ENCODE measurements at places on chromosomes 6 and 20.
A peak's percentile ranks its signal among the peaks of the same experiment; 100 is the strongest.

DNA sequence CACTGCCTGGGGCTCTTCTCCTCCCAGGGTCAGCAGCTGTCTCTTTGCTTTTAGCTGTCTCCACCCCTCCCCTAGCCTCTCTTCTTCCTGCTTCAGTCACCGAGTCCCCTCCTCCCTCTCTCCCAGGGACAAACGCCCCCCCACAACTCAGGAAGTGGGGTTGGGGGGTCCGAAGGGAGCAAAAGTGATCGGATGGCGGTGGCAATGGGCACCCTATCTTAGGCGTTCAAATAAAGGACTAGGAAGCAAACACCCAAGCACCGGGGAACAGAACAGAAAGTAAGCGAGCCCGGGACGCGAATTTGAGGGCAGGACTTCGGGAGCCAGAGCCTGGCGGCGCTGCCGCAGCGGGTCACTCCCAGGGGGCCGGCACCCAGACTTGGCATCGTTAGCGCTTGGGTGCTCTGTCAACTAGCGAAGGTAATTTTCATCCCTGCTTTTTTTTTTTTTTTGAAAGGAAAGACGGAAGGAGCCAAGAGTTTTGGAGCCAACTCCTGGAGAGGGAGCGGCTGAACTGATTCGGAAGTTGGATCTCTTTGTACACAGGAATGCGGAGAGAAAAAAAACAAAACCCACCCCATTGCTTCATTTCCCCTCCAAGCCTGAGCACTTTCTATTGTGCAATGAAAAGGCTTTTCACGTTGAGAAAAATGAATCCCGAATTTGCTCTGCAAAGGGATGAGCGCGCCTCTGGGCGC is 815 bp upstream of the ITPR3 start:
- DNase-seq = no peak

- no peak for DNase-seq
Observed at GRCh38 chr6:37279366-37280134, 21.6 kb upstream of the TMEM217 start.

- DNase-seq = no peak
Observed at GRCh38 chr6:97392735-97393134, 109.7 kb upstream of the MMS22L start.

DNA sequence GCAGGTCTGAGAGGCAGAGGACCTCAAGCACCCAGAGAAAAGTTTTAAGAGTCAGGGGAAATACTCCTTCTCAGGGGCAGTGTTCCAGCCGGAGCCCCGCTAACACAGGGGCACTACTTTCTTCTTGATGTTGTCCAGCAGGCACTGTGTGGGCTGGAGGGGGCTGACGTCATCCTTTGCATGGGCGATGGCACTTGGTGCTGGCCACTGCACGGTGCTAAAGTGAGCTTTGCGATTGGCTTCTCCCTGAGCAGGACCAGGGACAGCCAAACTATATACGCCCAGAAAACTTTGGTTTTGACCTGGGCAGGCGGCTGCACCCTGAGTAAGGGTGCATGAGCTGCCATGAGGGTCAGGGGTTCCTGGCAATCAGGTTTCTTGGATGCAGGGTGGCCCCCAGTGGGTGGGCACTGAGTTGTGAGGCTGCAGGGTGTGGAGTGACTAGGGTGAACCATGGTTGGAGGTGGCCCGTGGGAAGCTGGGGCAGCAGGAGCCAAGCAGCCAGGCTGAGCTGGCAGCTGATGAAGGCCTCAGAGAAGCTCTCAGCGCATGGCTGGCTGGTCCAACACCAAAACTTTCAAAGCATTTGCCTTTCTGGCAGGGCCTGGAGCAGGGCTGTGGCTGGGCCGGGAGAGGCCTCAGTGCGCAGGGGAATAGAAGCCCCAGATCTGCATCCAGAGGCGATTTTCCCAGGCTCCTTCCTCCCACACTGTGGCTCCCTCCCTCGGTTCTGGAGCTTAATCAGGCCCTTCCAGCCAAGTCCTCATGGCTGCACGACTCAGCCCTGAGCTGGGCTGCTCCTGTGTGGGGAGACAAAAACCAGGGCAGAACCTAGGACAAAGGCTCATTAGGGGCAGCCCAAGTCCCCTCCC is 18.3 kb downstream of the MRPS18A start:
- DNase-seq = no peak

- DNase-seq = no peak
Observed at GRCh38 chr20:57108742-57109570, 157.5 kb downstream of the BMP7 start.

DNA sequence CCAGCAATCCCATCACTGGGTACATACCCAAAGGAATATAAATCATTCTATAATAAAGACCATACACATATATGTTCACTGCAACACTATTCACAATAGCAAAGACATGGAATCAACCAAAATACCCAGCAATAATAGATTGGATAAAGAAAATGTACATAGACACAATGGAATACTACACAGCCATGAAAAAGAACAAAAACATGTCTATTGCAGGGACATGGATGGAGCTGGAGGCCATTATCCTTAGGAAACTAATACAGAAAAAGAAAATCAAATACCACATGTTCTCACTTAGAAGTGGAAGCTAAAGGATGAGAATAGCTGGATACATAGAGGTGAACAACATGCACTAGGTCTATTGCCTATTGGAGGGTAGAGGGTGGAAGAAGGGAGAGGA is 674.6 kb downstream of the PHF3 start:
- DNase-seq = no peak

GRCh38 chr6:106444777-106445507 is 84.4 kb downstream of the CRYBG1 start:
- peak; percentile 79 for DNase-seq

- DNase-seq = no peak
Observed at GRCh38 chr6:117538615-117539014, 56.1 kb downstream of the DCBLD1 start.

DNA sequence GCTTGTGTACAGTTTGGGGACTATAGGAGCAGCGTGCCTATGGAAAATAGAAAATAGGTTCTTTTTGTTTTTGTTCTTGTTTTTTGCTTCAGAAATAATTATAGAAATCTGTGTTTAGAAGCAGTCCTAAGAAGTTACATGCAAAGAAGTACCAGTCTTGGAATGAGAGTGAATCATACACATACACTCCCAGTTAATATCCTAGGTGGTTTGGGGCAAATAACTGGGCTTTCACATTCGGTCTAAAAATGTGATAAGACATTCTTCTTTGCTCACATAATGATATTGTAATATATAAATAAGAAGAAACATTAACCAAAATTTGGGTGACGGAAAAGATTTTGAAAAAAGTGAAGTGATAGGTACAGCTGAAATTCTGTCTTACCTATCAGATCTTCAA is 61.0 kb downstream of the ENPP1 start:
- no peak for DNase-seq

- DNase-seq = no peak
Observed at GRCh38 chr20:63635431-63636141, 8.7 kb upstream of the GMEB2 start.

DNA sequence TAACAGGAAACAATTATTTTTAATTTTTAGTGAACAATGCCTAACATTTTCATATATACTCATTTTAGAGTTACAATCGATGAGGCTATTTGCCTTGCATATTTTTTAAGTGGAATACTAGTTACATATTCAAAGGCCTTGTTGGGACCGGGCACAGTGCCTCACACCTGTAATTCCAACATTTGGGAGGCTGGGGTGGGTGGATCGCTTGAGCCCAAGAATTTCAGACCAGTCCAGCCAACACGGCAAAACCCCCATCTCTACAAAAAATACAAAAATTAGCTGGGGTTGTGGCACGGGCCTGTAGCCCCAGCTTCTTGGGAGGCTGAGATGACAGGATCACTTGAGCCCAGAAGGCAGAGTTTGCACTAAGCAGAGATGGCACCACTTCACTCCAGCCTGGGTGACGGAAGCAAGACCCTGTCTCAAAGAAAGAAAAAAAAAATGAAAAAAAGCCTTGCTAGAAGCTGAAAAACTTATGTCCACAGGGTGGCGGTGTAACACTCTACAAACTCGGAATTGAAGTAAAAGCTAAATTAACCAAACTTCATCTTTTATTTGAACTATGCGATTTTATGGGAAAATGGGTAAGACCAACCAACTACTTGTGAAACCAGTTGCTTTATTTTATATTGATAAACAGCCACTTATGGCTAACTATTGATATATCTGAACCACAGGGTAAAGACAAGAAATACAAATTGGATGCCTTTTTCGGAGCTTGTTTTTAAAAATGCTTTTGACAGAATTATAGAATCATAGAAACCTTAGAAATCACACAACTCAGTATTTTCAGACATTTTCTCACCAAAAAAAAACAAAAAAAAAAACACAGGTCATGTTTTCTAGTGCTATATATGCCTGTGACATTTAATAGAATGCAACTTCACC is 24.1 kb upstream of the ROS1 start:
- no peak for DNase-seq

- DNase-seq = no peak
Observed at GRCh38 chr20:33267701-33268100, 15.3 kb upstream of the BPIFB1 start.

GRCh38 chr20:1975291-1975690 is 18.6 kb downstream of the PDYN start:
- DNase-seq = no peak

DNA sequence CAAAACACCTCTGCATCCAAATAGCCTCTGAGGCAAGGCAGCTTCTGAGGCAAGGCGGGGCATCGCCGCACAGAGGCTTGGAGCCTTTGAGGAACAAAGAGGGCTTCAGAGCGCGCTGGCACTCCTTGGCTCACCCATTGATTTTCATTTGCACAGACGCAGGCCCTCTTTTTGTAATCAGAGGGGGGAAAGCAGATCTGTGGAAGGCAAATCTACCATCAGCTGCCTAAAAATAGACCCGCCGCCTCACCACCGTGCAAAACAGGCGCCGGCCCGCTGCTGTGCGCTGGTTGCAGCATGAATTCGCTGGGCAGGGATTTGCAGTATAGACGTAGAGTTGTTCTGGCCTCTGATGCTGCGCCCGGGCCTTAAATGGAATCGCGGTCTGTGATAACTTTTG is 69.9 kb upstream of the STMND1 start:
- no peak for DNase-seq
